ENCODE measurements at places on chromosomes 13 and 19.

GRCh38 chr13:99383511-99383921 is 76.3 kb upstream of the GPR183 start:
- no peak for DNase-seq

- DNase-seq, result no peak
Measured at GRCh38 chr19:33263325-33264023, 37.8 kb upstream of the SLC7A10 start.

DNA sequence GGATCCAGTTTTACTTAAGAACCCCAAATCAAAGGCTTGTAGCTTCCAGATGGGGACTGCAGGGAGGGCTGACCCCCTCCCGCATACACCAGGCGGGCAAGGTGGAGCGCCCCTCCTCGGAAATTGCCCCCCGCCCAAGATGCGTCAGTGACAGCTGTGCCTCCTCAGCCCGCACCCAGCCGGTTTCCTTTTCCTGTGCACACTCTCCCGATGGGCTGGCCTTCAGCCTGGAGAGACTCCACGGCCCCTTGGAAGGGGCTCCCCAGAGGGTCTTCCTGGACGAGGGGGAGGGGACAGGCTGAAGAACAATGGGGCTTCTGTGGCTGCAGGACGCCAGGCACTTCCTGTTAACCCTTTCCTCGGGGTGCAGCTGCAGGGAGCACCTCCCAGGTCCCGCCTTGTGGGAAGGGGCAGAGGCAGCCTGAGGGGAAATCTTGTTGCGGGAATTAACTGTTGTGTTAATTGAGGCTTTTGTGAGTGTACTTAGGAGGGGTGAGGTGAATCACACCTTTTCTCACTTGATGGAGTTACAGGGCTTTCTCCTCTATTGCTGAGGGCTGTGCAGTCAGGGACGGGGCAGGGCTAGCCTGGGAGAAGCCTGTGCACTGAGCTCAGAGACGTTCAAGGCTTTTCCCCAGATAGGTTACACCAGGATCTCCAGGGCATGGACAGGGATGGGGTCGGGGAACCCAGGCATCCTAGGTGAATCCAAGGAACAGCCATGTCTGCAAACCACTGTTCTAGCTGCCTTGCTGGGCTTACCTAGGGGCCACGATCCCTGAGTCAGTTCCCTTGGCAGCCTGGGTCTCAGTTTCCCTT is 14.3 kb downstream of the IER2 start:
- DNase-seq, result peak; percentile 50

- no peak for DNase-seq
Measured at GRCh38 chr19:42487032-42487797, 41.1 kb downstream of the CEACAM1 start.

DNA sequence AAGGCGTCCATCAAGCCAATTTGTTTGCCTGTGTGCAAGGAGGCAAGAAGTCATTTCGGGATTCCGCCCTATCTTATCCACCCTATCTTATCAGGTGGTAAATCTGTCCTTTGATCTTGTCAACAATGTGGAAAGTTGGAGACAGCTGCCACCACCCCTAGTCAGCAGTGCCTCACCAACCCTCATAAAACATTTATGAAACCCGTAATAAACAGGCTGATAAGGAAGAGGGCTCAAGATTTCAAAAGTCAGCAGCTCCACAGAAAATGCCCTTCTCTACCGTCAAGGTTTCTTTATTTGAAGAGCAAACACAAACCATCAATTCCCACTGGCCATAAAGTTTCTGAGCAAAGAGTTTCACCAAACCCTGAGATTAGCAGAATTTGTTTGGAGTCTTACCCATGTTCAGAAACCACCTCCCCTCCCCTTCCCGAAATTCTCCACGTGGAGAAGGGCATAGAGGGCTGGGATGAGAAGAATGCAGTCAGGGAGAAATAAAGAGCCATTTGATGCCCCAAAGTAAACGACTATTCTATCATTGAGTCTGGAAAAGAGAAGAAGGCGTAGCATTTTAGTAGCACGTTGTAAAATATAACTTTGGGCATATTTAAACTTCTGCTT is 196.0 kb upstream of the GPR12 start:
- no peak for DNase-seq

DNA sequence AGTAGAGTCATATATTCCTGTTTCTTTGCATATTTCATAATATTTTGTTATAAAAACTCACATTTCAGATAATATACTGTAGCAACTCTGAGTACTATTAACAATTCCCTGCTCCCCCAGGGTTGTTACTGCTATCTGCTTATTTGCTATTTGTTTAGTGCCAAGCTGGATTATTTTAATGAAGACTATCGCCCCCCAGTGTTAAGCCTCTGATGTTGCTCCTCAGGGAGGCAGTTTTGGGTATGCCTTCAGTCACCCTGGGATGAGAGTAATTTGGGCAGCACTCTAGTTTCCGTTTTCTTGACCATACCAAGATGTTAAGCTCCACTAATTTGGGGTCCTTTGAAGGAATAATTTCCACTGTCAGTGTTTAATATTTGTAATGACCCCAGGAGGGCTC is 46.0 kb downstream of the MICU2 start:
- no peak for DNase-seq
